ENCODE measurements at places on chromosomes 2 and 18. TPM values are rescaled to one million over a fixed set of nuclear protein-coding genes. Genes with fewer than 3 reads are reported as not detected.

GRCh38 chr2:168518555-168519066 lies 62.5 kb downstream of the CERS6 start:
- no peak for DNase-seq

- peak; percentile 72 for DNase-seq
These were observed at the start of gene BIN1 for GRCh38 chr2:127106991-127107621. BIN1 (minus strand) TSS chr2:127107154; CDS start chr2:127106943, 211 bp downstream.

DNA sequence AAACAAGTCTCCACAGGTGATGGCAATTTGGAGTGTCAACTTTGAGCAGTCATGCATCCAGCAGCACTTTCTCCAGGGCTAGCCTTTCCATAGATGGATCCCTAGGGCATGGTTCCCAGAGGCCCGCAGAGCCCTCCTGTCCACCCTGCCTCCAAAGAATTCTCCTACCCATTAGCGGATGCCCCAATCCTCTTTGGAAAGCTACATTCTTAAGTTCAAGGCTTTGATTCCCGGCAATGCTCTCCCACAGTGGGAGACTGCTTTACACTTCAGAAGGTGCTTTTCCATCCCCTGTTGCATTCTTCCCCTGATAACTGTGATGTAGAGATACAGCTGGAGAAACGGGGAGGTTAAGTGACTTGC lies 61.3 kb downstream of the ACAA2 start:
- peak; percentile 57 for DNase-seq

DNA sequence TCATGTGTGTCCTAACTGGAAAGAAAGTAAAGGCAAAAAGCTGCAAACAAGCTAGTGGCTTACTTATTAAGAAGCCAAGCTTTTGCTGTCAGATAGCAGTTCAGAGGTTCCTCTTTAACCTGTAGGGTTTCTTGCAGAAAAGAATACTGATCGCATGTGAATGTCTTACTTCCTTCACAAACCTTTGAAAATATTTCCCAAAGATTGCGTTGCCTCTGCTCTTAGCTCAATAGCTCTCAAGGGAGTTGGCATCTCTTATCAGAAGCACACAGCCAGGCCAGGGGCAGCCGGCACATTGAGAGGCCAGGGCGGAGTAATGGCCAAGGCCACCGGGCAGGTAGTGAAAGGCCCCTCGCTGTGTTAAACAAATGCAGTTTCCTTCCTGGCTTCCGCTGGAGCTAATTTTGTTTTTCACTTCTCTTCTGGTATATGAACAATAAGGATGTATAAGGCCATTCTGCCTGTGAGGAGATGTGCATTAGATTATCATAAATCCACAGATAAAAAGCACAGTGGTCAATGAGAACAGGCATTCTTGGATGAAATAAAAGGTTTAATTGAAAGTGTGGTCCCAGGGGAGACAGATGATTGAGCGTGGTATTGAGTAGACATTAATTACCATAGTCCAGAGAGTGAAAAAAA lies 542.4 kb upstream of the NRP2 start:
- no peak for DNase-seq

Gene MAPRE3
- 38.2 TPM for total RNA-seq

GRCh38 chr2:27049422-27050280 lies 1.8 kb upstream of the AGBL5 start:
- no peak for DNase-seq

DNA sequence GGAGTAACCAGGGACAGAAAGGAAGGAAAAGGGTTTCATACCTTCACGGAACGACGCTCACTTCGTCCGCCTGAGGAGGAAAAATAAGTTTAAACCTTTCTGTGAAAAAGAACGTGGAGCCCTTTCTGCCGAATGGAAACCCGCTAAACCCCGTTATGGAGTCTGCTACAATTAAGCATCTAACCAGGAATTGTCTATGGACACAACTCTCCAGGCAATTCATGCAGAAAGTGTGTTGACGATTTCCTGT lies 528 bp upstream of the PPP4R3B start:
- no peak for DNase-seq

GRCh38 chr2:96914332-96914731 lies 44.5 kb upstream of the SEMA4C start:
- DNase-seq: no peak

DNA sequence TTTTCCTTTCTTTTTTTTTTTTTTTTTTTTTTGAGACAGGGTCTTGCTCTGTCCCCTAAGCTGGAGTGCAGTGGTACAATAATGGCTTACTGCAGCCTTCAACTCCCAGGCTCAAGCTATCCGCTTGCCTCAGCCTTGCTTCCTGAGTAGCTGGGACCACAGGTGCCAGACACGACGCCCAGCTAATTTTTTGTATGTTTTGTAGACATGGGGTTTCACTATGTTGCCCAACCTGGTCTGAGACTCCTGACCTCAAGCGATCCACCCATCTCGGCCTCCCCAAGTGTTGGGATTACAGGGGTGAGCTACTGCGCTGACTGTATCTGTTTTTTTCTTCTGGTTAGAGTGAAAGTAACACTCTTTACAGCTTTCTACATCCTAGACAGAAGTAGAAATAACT lies 240.3 kb upstream of the FBXO11 start:
- no peak for DNase-seq

Gene ADD2
- 0.66 TPM for total RNA-seq

Gene HOXD4
- 2.6 TPM for total RNA-seq

DNA sequence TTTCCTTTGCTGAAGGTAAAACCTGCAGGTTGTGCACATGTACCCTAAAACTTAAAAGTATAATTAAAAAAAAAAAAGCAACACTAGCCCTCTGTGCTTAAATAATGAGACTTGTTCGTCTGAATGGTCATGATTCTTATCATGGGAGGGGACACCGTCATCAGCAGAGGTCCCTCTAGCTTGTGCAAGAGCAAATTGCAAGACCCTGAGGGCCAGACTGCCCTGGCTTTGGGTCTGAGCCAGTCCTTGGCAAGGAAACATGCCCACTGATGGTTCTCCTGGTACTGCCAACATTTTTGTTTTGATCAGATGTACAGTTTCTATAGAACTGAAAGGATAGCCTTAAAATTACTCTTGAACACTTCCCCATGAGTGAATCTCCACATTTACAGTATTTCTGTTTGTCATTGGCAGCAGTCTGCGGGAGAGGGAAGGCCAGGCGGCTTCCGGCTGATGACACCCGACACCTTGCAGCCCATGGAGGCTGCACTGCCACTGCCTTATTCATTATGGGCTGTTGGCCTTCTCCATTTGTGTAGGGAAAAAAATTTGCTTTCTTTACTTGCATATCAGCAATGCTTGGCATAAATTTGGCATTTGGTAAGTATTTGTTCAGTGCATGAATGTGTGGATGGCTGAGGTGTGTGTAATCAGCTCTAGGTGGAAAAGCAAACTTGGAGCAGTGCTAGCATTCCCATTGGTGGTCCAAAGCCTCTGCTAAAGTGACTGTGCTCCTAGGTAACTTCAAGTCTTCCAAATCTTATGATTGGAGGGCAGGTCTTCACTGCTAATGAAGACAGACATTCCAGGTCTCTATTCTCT lies 161.6 kb upstream of the ALKAL2 start:
- DNase-seq: no peak

Gene MAPK4
- total RNA-seq: 4.3 TPM

Measured in lower leg skin (tissue), 4 donors.